GM19239 (cell line): ENCODE measurements at places on chromosomes 4 and X.

- DNase-seq, result no peak
Observed at GRCh38 chrX:103155201-103155600, 59.7 kb upstream of the BEX4 start.

GRCh38 chrX:118423558-118423957 lies 72.1 kb upstream of the DOCK11 start:
- DNase-seq, result no peak

DNA sequence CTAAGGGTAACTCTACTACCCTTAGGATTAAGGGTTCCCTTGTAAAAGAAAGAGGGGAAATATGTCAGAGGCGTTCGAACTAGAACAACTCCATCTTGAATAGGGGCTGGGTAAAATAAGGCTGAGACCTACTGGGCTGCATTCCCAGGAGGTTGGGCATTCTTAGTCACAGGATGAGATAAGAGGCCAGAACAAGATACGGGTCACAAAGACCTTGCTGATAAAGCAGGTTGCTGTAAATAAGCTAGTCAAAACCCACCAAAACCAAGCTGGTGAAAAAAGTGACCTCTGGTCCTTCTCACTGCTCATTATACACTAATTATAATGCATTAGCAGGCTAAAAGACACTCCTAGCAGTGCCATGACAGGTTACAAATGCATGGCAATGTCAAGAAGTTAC lies 922.0 kb downstream of the DMD start:
- DNase-seq, result no peak

DNA sequence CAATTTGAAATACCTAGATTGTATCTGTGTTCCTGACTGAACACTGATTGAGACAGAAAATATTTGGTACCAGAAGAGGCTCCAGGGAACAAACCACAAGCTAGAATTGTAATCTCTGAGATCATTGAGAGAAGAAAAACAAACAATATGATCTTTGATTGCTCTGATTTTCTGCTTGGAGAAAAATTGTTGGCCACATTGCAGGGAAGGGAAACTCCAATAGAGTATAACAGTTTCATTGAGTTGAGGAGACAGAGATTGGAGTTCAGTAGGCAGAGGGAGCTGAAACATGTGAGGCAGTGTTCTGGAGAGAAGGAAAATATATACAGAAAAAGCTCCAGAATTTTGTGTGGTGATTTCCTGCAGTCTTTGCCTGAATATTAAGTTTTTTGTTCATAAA lies 158.2 kb downstream of the C4orf33 start:
- DNase-seq, result no peak

- no peak for DNase-seq
Observed at GRCh38 chr4:48665555-48666186, 114.4 kb downstream of the FRYL start.

DNA sequence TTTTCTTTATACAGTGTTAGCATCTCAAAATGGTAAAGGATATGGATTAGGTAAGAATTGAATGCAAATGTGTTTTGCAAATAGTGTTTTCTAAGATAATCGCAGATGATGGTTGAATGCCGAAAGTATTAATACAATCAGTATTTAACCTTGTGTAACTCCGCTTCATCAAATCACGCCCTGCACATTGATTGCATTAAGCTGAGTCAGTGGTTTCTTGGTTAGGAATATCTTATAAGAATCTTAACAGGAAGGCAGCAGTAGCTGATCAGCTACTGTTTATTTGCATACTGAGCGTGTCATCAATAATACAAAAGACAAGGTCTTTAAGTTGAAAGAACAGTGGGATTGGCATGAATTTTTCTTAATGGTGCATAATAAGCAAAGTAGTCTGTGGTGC lies 545.4 kb downstream of the RPA4 start:
- no peak for DNase-seq

DNA sequence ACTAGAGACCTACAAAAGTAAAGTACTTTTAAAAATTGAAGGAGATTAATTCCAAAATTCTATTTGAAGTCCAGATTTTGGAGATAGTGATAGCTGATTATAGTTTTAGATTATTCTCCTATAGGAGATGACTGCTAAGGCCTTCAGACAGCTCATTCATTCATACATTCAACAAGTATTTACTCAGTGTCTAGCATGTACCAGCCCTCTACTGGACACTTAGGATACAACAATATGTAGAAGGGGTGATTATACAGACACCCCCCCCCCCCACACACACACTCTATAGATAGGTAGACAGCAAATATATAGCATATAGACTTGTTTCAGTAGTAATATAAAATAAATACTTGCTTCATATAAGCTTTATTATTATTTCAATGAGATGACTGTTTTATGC lies 60.4 kb upstream of the TAF9B start:
- no peak for DNase-seq

DNA sequence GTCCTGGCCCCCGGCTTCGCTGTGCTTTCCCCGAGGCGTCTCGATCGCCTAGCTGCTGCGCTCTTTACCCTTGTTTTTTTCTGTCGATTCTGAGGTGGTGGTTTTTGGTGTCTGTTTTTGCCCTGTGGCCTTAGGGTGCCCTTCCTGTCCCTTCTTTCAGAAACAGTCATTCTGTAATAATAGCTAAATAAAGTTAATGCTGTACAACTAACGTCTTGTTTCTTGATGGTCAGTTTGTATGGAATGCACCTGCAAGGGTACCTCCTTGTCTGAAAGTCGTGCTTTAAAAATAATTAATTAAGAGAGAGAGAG lies 686 bp downstream of the FIP1L1 start:
- DNase-seq, result peak; percentile 12

GRCh38 chrX:82813671-82814078 lies 694.4 kb upstream of the POU3F4 start:
- no peak for DNase-seq

- DNase-seq, result no peak
Observed at GRCh38 chr4:145852256-145852839, 86.3 kb downstream of the ZNF827 start.

GRCh38 chrX:136694431-136695087 lies 46.6 kb downstream of the CD40LG start:
- no peak for DNase-seq

DNA sequence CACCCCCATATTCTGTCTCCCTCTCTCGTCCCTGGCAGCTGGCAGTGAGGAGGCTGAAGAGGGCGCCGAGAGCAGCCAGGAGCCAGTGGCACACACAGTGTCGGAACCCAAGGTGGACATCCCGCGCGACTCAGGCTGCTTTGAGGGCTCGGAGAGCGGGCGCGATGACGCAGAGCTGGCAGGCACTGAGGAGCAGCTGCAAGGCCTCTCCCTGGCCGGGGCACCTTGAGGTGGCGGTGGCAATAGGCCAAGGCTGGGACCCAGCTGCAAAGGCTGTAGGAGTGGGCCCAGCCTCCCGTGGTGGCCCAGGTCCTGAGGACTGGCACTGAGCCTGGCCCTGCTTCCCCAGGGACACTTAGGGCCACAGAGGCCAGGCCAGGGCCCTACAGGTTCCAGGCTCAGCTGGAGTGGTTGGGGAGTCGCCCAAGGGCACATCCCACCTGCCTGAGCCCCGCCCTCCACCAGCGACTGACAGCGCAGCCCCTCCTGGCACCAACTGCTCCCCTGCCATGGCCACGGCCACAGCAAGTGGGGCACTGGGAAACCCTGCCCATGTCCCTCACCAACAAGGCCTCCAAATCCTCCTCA lies 13.9 kb downstream of the SASH3 start:
- no peak for DNase-seq

DNA sequence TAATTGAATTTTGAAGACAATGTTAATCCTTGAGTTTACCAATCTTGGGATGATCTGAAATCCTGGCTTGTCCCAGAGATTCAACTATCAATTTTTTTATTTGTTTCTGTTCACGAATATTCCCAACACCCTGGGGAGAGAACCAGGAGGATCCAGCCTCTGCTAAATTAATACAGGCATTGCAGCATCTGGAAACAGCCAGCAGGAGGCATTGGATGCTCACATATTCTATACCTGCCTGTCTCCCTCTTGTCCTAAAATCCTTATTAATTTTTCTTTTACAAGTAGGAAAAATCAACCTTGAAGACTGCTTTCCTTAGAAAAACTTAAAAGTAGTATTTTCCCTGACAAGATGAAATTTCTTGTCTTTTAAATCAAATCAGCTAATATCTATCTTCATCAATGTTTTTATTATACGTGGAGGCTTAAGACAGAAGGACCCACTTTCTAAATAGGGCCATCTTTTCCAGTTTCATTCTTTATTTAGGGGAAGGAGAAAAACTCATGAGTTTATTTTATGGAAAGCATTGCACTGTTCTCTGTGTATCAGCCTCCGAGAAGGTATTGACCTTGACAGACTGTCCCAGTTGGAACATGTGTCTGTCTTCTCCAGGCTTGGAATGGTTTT lies 102.4 kb downstream of the CLNK start:
- DNase-seq, result no peak

DNA sequence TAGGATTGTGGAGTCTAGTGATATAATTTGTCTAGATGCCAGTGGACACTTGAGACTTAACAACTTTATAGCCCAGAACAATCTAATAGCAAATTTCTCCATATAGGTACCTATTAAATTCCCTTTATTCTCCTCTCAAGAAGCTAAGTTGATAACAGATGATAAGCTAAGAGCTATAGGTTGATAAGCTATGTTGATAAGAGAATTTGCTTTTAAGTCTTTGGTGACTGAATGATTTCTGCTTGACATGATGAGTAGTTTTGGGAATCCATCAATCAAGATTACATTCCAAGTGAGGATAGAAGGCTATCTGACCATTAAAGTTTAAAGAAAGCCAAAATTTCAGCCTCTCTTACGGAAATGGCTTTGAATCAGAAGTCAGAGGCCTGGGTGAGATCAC lies 131.6 kb downstream of the EMCN start:
- no peak for DNase-seq

- DNase-seq, result no peak
Observed at GRCh38 chrX:152149648-152150047, 11.3 kb upstream of the MAGEA10 start.

DNA sequence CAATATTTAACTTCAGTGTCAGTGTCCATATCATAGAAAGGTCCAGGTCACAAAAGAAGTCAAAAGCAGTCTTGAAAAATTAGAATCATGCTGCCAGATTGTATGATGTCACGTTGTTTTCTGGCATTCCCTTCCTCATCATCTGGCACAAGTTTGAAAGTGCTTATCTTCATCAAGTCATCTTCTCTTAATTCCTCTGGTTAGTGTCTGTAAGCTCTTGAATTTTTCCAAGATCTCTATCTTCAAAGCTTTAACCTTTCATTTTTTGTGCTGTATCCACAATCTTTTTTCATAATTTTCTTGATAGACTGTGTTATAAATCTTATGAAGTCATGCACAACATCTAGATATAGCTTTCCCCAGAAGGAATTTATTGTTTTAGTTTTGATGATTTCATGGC lies 682.7 kb upstream of the AADAT start:
- no peak for DNase-seq

DNA sequence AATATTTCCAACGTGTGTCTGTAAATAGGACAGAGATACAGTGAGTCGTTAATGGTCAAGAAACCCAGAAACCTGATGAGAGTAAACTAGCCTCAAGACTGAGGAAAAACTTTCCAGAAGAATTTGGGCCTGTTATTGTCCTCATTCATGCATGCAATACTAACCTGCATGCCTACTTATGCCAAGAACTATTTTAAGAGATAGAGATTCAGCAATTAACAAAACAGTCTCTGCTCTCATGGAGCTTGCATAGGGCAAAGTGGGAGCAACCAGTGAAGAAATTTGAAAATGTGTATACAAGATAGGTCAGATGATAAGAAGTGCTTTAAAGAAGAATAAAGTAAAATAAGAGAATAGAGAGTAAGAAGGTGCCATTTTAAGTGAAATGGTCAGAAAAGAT lies 66.1 kb upstream of the FRG1 start:
- DNase-seq, result no peak

- no peak for DNase-seq
Observed at GRCh38 chr4:85869181-85869580, 394.2 kb downstream of the ARHGAP24 start.

- DNase-seq, result no peak
Observed at GRCh38 chrX:36414056-36414455, 494.5 kb downstream of the CFAP47 start.
